AG20443 (cell line): ENCODE measurements at places on chromosomes 5 and 9.
A peak's percentile ranks its signal among the peaks of the same experiment; 100 is the strongest.

DNA sequence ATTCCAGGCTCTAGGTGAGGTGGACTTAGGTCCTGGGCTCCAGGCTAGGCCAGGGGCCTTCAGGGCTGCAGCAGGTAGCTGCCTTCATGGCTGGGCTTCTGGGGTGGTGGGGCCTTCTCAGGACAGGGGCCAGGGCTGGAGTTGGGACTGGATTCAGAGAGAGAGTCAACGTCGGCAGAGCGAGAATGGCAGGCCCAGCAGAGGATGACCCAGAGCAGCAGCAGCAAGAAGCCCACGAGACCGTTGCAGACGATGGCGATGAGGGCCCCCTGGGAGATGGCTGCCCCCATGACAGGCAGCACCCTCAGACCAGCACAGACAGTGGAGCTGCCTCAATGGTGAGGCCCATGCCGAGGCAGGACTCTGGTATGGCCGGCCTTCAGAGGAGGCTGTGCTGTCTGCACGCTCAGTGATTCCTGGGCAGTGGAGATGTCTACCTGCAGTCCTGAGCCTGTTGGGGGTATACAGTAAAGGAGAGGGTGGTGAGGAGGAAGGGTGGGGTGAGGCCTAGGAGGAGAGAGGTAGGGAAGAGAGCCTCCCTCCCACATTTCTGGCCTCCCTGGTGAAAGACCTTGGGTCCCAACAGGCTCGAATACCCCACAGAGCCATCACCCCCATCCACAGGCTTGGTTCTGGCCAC lies 1.3 kb downstream of the ENHO start:
- no peak for DNase-seq

DNA sequence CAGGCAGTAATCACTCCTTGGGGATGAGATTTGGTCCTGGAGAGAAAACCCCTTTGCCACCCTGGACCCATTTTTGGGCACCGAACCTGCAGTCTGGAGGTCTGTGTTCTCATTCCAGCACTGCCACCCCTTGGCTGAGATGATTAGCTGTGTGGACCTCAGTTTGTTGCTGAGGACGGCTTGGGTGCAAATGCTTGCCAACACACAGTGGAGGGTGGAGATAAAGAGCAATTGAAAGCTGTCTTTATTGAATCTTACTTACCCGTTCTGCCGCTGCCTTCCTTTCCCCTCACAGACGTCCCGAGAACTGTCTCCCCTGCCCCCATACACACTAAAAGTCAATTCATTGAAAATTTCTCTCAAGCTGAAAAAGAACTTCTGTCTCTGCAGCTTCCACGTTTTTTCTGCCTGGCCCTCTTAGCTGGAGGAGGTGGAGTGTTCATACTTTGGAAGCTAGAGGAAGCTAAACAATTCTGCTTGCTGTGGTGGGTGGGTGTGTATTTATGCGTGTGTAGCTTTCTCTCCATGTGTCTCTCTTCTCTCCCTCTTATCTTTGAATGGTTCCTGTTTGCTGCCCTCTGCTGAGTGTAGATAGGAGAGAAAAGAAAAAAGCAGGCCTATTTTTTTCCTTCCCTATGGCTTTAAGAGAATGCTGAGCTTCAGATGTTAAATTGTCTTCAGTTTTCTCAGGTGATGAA lies 6.6 kb downstream of the GALNT10 start:
- DNase-seq: no peak

DNA sequence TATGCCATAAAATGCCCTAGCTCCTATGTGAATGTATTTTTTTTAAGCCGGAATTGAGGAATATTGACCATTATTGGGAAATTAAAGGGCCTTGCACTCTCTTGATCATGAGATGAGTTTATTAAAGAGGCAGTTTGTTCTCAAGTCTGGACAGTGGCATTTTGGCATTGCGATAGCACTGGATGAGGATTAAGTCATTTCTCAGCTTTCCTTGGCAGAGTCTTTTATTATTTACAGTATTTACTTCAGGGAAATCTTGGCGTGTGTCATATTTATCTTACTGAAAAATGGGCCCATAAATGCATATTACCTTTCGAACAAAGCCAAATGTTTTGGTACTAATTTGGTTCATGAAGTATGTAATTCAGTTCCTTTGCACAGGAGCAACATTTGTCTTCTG lies 194.4 kb downstream of the EBF1 start:
- DNase-seq: no peak

DNA sequence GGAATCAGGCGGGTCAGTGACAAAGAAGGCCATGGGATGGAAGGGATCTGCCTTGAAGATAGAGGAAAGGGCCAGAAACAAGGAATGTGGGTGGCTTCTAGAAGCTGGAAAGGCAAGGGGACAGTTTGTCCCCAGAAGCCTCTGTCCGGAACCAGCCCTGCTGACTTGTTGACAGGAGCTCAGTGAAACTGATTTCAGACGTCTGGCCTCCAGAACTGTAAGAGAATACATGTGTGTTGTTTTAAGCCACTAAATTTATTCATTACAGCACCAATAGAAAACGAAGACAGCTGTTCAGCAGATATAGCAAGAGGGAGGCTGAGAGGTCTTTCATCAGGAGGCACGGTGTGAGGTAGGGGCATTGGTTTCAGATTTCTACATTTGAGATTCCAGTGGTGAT lies 422.5 kb downstream of the KDM4C start:
- no peak for DNase-seq

DNA sequence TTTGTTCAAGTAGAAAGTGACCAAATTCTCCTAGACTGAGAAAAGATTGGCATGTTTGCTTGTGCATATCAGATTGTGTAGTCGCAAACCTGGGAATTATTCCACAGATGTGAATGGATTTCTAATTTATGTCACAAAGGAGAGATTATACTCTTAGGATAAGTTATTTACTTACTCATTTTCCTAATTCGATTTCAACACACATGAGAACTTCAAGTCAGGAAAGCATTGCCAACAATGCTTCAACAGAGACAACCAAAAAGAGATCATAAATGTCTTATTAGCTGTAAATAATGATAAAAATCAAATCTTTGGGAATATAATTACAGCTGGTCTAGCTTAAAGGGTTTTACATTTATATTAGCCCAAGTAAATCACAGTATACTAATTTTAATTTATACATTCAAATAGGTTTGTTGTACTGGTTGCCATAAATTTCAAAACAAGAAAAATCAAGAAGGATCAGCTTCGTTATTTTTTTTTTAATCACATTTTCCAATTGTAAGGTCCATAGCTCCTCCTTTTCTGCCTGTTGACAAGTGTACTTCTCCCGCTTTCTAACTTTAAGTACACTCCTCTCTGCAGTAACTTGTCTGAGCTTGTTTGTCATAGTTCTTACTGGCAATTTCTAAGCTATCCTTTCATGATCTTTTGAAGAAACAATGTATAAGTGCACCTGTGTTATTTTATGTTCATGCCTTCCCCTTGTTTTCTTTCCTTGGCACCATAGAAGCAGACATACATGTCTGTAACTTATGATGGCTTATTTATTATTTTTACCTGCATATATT lies 246.6 kb downstream of the DEPDC1B start:
- no peak for DNase-seq

DNA sequence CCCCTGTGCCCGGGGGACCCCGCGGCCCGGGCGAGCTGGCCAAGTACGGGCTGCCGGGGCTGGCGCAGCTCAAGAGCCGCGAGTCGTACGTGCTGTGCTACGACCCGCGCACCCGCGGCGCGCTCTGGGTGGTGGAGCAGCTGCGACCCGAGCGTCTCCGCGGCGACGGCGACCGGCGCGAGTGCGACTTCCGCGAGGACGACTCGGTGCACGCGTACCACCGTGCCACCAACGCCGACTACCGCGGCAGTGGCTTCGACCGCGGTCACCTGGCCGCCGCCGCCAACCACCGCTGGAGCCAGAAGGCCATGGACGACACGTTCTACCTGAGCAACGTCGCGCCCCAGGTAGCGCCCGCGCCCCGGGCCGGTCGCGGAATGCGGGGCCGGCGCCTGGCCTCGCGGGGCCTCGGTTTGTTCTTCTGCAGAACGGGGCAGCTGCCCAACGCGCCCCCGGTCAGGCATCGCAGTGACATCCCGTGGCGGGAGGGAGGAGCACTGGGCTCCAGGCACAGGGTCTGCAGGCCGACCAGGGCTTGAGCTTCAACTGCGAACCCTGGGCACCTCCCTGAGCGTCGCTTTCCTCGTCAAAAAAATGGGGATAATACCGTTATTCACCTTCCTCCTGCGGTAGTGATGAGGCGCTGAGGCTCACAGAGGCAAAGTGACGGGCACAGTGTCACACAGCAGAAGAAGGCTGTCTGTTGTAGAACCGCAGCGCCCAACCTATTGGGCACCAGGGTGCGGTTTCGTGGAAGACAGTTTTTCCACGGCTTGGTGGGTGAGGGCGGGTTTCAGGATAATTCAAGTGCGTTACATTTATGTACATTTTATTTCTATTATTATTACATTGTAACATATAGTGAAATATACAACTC lies 777 bp downstream of the ENDOG start:
- no peak for DNase-seq

DNA sequence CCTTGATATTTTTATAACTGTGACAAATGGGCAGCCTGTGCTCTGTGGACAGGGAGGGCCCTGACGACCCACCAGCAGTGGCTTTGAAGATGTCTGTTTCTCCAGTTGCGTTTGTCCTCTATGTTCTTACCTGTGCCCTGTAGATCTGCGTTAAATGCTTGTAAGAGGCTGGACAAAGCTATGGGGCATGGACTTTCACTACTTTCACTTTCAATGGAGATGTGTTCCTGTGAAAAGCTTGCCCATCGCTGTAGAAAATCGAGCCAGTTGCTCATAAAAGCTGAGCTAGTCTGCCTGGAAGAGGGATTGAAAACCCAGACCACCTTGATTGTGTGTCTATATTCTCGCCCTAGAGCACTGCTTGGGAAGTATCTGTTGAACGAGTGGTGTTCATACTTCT lies 74.1 kb downstream of the PSAT1 start:
- no peak for DNase-seq

GRCh38 chr5:95970359-95970704 lies 8.7 kb upstream of the ELL2 start:
- DNase-seq: no peak

DNA sequence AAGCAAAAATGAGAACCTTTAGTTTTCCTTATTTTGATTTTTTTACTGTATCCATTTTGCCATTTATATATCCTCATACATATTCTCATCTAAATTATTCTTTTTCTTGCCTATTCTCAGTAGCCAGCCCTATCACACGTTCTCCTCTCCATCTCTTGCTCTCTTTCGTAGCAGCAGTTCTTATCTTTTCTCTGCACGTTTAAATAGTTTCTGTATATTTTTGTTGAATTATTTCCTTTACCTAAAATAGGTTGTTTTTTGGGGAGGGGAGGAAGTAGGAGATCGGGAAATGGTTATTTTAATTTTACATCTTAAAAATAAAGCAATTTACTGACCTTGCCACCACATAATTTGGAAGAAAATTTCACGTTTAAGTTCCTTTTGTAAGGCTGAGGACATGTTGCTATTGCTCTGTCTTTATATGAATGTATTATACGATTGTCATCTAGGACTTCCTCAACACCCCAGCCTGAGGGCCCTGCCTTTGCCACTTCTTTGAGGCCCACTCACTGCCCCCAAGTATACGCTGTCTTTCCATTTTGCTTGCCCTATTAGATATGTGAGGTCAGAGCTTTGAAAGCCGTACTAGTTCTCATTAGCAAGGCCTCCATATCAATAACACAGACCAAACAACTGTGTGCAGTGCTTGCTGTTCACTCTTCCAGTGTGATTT lies 140.3 kb downstream of the GNAQ start:
- no peak for DNase-seq

- no peak for DNase-seq
Measured at GRCh38 chr5:149414405-149415065, 35.4 kb upstream of the IL17B start.

- no peak for DNase-seq
Measured at GRCh38 chr5:601771-602465, 10.2 kb upstream of the CEP72 start.

GRCh38 chr5:171477101-171477500 lies 57.7 kb downstream of the FGF18 start:
- no peak for DNase-seq

GRCh38 chr5:73232266-73233041 lies 59.5 kb downstream of the TMEM174 start:
- DNase-seq: peak; percentile 40

DNA sequence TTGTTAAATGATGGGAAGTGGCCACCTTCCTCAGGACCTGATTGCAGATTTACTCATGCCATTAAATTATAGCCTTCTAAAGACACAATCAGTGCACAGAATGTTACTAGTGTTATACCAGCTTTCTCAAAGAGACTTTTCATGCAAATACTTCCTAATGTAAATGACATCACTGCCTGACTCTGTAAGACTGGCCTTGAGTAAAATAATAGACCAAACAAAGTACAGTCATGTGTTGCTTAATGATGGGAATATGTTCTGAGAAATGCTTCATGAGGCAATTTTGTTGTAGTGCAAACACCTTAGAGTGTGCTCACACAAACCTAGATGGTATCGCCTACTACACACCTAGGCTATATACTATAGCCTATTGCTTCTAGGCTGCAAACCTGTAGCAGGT lies 17.0 kb upstream of the C1QTNF3 start:
- DNase-seq: no peak

- DNase-seq: peak; percentile 7
Measured at GRCh38 chr9:93303258-93303771, 119.4 kb downstream of the WNK2 start.

DNA sequence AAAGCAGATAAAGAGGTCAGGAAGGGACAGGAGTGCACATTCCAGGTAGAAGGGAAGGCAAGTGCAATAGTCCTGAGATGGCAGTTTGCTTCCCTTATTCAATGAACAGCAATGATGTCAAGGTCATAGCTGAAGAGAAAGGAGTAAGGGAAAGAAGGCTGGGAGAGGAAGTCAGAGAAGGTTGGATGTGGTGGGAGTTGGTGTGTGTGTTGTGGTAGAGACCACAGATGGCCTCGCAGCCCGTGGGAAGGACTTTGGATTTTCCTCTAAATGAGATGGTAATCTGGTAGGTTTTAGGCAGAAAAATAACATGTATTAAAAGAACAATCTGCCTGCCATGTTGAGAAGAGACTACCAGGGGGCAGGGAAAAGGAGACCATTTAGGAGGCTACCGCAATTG lies 25.1 kb upstream of the LPAR1 start:
- no peak for DNase-seq

GRCh38 chr9:136550439-136551289 lies 4.8 kb upstream of the NOTCH1 start:
- no peak for DNase-seq

GRCh38 chr5:127957183-127957582 lies 126.4 kb upstream of the SLC12A2 start:
- DNase-seq: peak; percentile 61

DNA sequence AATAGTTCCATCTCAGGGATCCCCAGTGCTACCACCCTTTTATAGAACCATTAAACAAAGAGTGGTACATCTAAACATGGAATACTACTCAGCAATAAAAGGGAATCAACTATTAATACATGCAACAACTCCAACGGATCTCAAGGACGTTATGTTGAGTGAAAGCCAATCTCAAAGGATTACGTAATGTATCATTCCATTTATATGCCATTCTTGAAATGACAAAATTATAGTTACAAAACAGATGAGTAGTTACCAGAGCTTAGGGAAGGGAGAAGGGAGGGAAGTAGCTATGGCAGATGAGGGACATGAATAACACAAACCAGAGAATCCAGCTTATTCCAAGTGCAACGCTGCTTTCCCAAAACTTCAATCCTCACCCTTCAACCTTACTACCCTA lies 69.5 kb downstream of the ACTL7B start:
- DNase-seq: no peak
